ENCODE measurements at places on chromosomes 3 and 15.

DNA sequence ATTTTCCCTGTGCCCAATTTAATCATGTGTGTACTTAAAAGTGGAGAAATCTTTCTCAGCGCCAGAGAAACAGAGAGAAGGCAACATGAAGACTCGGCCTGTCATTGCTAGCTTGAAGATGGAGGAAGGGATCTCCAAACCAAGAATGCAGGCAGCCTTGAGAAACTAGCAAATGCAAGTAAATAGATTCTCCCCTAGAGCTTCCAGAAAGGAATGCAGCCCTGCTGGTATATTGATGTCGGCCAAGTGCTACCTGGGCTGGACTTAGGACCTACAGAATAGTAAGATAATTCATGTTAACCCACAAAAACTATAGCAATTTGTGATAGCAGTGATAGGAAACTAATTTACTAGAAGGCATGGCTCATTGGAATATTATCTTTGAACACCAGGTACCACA lies 150.9 kb upstream of the ABI3BP start:
- DNase-seq = no peak

DNA sequence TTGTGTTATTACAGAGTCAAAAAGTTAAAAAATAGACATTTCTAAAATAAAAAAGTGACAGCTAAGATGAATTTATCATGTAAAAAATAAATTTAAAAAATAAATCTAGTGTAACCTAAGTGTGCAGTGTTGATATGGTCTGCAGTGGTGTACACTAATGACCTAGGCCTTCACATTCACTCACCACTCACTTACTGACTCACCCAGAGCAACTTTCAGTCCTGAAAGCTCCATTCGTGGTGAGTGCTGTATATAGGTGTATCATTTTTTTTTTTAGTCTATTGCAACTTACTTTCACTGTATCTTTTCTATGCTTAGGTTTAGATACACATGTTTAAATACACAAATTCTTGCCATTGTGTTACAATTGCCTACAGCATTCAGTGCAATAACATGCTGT lies 459.4 kb upstream of the ROBO1 start:
- no peak for DNase-seq

GRCh38 chr3:60707452-60708020 lies 543.7 kb downstream of the FHIT start:
- no peak for DNase-seq

DNA sequence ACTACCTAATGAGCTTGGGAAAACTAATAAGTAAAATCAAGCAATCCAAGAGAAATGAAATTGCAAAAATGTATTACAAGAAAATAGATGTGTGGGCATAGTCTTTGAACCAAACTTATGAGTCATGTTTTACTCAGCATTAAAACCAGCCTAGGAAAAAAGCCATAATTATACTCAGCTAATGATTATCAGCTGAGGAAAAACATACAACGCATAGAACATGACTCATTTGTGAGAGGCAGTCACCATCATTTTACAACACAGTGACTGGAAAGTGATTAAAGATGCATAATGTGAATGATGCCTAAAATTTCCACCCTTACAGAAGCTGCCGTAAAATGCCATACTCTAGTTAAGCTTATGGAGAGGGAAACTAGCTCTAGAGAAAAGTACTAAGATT lies 238.0 kb upstream of the EOMES start:
- DNase-seq = no peak

DNA sequence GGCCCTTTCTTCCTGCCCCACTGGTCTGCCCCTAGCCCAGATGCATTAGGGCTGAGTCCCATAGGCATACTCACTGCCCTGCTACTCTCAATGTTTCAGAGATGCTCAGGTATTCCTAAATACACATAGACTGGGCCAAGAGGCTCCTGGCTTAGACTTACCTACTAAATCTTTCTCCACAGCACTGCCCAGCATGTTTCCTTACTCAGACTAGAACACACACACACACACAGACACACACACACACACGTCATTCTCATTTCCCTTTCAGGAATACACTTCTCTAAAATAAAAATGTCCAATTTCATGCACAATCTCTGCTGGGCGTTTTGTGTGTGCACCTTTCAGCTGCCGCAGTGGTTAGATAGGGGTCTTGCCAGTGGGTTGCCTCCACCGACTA lies 175.7 kb downstream of the FAM43A start:
- DNase-seq = no peak

DNA sequence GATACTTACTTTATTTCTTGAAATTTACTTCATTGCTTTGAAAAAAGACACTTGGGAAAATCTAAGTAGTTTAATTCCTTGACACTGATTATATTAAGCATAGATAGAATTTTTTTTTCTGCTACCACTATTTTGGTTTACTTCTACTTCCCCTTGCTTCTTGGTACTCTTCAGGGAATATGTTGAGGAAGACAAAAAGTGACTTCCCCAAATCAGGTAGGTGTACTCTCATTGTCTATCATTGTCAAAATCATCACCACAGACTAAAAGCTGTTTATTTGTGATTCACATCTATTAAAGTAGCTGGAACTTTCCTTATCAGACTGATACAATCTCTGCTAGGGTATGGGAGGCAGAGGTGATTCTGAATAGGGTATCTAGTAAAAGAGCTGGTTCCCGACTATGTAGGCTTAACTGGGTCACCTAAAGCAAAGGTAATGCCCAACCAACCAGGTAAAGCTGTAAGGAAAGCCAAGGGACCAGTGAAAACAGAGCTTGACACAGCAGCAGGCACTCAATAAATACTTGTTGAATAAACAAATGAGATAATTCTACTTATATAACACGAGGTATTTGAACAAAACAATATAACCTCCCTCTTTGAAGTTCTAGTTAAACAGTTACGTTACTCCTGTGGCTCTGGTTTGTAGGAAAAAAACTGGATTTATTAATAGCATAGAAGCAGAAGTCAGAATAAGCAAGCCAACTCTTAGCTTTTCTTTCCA lies 346.9 kb downstream of the PLCL2 start:
- no peak for DNase-seq

- peak; percentile 52 for DNase-seq
Measured at GRCh38 chr3:179652447-179653095, at the start of gene USP13. Gene USP13 (plus strand): TSS chr3:179653040. CDS start chr3:179653226, 186 bp downstream.

GRCh38 chr3:58173669-58174398 lies 36.9 kb downstream of the DNASE1L3 start:
- DNase-seq = no peak

DNA sequence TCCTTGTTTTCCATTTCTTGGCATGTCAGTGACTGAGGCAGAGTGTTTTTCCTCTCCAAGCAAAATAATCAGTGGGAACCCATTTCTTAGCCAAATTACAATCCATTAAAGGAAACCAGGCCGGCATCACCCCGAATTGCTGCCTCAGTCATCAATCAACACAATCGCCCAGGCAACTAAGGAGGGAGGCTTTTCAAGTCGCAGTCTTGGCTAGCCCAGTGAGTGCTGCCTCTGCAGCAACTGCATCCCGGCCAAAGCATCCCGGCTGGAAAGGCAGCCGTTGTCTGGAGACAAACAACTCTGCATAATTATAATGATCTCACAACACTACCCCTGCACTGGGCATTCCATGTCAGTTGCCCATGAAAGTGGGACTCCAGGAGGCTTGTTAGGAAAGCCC lies 213.5 kb upstream of the PRICKLE2 start:
- no peak for DNase-seq

DNA sequence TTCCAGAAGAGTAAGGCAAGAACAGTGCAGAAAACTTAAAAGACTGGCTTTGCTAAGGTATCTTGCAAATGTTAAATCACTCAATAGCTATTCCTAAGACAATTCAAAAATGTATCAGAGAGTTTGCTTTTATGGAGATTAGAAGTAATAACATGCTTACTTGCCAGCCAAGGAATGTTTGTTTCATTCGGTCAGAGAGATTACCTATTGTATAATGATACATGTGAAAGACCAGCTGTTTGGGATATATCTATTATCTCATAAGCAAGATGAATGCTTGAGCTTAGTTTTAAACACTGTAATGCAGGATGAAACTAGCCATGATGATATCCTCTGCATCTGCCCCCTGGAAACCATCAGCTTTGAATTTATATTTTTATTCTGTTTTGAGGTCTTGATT lies 70.7 kb downstream of the MAP2K5 start:
- no peak for DNase-seq

GRCh38 chr15:39253552-39253951 lies 327.3 kb upstream of the THBS1 start:
- DNase-seq = no peak

- no peak for DNase-seq
Measured at GRCh38 chr3:119145128-119145499, 851 bp upstream of the TEX55 start.

- no peak for DNase-seq
Measured at GRCh38 chr3:188792793-188793192, 379.0 kb upstream of the TPRG1 start.

- DNase-seq = no peak
Measured at GRCh38 chr3:172553526-172554252, 30.5 kb upstream of the TNFSF10 start.

DNA sequence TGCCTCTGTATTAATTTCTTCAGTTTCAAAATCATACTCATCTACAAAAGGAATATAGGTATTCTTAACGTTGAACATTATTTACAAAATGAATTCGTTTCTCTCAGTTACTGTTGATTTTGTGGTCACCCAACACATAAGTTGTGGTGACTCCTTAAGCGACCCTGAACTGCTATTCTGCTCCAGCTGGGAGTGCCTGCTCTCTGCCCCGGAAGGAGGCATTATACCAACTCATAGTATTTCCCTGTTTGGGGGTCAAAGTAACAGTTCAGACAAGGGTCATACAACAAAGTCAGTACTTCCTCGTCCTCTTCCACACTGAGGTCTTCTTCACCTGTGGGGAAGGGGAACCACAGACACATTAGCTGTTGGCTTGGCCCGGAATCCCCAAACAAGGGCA lies 75.7 kb upstream of the FAM3D start:
- no peak for DNase-seq

DNA sequence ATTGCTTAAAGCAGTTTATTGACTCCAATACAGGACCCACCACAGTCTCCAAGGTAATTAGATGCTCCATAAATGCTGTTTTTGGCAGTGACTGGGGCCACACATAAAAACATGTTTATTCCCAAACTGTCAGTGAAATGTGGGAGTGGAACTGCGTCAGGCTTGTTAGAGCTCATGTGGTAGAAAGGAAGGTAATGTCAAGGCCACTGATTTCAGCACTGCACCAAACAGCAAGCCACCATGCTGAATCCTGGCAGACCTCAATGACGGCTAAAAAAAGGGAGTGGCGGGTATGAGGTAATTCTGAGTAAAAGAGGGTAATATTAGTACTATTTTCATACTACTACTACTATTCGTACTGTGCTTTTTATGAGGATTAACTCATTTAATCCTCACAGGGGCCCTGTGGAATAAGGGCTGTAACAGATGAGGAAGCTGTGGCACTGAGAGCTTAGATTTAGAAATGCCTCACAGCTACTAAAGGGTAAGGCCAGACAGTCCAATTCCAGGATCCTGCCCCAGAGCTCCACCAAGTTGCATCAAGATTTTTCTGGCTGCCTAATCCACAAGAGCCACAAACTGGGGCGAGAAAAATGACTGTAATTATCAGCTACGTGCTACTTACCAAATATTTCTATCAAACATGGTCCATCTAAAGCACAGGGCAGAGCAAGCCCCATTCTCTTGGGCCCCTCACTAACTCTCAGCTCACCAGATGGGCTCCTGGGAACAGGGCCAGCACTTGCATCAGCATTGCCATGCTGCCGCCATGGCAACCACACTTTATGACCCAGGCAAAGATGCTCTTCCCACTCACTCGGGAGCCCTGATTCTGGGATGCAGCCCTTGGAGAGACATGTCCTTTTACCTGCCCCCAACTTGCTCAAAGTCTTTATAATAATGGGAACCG lies 83.6 kb upstream of the SPATA12 start:
- DNase-seq = peak; percentile 32

DNA sequence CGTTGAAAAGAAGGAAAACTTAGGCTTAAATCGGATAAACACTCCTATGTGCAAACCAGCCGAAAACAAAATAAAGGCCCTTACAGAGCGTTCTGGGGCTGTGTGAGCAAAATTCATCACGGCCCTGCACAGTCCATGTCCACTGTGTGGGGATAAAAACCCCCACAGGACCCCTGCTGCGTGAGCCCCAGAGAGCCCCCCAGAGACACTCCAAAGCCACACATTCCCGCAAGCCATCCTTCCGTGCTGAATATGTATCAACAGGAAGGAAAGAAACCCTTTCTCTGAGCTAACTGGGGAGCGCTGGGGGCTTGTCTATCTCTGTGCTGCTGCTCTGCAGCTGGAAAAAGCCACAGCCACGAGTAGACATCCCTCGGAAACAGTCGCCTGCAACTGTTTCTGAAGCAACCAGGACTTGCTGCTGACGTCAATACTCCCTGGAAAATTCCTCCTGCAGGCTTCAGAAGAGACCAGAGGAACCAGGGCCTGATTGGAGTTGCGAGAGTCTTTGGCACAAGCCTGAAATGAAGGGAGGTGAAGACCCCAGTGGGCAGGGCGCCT lies 72.7 kb downstream of the NUP210 start:
- no peak for DNase-seq

- peak; percentile 5 for DNase-seq
Measured at GRCh38 chr15:63436872-63437375, 55.3 kb upstream of the CA12 start.

- DNase-seq = no peak
Measured at GRCh38 chr3:18308096-18308650, 117.0 kb downstream of the SATB1 start.

DNA sequence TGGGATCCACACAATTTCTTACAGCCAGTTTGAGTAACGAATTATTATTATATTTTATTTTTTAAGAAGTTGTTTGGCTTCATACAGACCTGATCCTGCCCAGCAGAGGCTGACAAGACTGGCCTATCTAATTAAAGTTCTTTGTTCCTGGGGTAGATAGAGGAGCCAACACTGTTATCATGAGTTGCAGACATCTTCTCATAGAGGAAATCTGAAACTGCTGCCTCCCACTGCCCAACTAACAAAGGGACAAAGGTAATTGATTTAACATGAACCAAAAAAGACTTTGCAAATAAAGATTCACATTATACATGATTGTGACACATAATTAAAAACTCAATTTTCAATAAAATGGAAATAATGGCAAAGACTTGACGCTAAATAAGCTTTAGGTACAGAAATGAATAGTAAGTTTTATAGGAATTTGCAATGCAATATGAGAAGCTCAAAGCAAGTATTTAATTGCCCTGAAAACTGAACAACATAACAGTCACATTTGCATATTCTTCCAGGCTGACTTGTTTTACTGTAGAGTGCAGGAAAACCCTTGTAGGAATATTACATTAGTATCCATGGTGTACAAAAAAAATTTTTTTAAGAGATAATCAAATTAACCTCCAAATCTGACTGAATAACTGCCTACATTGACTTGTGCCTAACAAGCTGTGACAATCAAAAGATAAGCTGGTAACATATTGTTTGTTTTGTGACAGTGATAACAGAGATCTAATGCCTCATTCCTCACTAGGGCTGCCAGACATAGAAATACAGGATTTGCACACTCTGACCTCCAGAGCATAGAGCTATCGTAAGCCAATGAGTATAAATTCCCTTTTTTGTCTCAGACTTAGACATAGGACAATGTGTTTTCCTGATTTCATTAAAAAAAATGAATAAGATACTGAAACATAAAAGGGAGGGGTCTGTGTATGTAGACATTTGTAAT lies 273.2 kb downstream of the MFSD1 start:
- no peak for DNase-seq

GRCh38 chr3:10638466-10638865 lies 133.1 kb upstream of the ATP2B2 start:
- DNase-seq = no peak

- DNase-seq = no peak
Measured at GRCh38 chr3:10771486-10772270, 44.4 kb upstream of the SLC6A11 start.

GRCh38 chr3:4604693-4605092 lies 111.5 kb downstream of the ITPR1 start:
- no peak for DNase-seq
